ENCODE measurements at places on chromosomes 4 and X.
A peak's percentile ranks its signal among the peaks of the same experiment; 100 is the strongest.

DNA sequence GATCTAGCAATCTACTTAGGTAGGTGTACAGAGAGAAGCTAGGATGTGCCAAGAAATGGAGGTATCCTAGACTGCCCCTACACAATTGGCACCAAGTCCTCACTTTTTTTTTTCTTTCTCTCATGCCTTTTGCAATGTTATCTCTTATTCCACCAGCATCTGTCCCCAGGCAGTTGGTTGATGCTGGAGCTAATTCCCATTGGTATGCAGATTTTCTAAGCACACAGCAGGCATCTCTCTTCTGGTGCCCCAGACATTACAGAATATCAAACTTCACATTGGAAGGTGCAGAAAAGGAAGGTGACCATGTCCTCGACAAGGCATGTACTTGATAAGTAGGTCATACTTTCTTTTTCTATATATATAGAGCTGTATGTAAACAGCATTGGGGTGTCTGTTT lies 21.6 kb downstream of the LUZP4 start:
- H3K27me3 ChIP-seq = no peaks in the 10 kb centered on the region
- H3K36me3 ChIP-seq = no peaks in the 10 kb centered on the region
- H3K4me3 ChIP-seq = no peak overlapping the region
- DNase-seq = no peak
- no peaks in the 10 kb centered on the region for H3K4me1 ChIP-seq
- no peak overlapping the region for H3K27ac ChIP-seq

DNA sequence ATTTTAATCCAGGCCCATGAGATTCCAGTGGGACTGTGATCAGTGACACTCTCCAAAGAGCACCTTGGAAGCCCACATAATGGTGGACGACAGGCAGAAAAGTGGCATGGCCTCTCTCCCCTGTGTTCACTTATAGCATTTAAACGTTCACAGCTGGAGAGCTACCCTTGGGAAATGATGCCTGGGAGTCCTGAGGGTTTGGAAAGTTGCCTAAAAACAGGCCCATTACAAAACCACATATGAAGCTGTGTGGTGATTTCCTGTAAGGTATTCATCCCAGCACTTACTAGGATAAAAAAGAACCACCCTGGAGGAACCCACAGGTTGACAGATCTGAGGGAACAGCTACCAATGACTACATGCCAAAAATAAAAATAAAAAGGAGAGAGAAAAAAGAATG lies 193.2 kb downstream of the RASL11B start:
- no peaks in the 10 kb centered on the region for H3K36me3 ChIP-seq
- DNase-seq = peak; percentile 98

- H3K4me1 ChIP-seq = no peaks in the 10 kb centered on the region
- peak; percentile 8 for DNase-seq
- H3K27me3 ChIP-seq = no peaks in the 10 kb centered on the region
- no peak overlapping the region for H3K27ac ChIP-seq
- H3K4me3 ChIP-seq = no peak overlapping the region
Measured at GRCh38 chrX:48972220-48973164, 848 bp upstream of the KCND1 start.

DNA sequence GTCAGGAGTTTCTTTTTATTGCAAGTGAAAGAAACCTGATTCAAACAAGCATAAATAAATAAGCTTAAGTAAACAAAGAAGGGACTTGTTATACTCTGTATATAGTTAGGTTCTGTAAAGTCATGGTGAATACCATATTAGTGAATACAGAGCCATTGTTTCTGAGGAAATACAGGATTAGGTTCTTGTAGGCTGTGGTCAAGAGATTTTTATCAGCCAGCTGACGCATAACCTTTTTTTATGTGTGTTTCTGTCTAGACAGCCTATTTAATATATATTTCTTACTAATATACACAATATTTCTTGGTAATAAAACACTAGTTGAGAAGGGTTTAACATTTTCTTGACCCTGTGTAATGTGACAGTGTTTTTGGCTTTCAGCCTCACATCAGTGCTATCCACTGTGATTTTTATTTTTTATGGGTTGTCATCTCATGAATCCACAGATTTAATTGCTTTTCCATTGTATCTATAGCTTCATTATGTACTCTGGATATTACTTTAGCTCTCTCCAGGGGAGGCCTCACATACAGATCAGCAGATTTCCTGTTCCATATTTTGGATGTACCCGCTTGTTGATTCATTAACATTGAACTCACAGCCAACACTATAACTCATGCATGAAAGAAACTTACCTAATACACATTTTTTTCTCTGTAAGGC lies 8.0 kb downstream of the HERC3 start:
- no peaks in the 10 kb centered on the region for H3K36me3 ChIP-seq
- peak overlapping the region; percentile 13 for H3K4me3 ChIP-seq
- H3K4me1 ChIP-seq = peaks cover 28% of the 10 kb centered on the region
- H3K27me3 ChIP-seq = no peaks in the 10 kb centered on the region
- DNase-seq = peak; percentile 60

DNA sequence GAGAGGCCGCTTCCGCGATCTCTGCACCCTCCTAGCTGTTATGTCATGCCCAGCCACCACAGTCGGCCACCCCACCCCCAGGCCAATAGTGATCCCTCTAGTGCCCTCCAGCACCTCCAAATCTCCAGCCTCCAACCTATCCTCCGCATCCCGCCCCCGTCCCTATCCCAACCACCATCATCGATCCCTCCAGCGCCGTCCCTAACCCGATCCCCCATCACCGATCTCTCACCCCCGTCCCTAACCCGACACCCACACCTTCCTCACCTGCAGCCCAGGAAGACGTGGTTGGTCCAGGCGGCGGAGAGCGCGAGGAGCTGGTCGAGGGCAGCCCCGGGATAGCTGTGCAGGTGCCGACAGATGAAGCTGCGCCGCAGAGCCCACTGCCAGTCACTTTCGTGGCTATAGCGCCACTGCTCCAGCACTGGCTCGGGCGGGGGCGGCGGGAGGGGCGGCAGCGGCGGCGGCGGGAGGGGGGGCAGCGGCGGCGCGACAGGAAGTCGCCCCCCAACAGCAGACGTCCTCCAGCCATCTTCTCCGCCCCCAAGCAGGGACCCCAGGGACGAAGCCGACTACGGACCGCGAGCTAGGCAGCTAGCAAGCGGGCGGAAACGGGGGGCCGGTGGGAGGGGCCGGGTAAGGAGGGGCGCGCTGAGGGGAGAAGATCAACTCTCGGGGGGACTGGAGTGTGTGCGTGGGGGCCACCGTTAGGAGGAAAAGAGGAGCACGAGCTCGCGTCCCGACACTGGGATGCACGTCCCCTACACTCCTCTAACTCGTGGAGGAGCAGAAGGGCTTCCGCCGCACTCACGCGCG lies 552 bp downstream of the NKRF start:
- peak overlapping the region; percentile 77 for H3K4me3 ChIP-seq

GRCh38 chrX:7059214-7059838 lies 88.2 kb upstream of the STS start:
- DNase-seq = no peak
- peaks cover 5% of the 10 kb centered on the region for H3K4me1 ChIP-seq
- H3K4me3 ChIP-seq = no peak overlapping the region
- H3K27me3 ChIP-seq = no peaks in the 10 kb centered on the region
- no peak overlapping the region for H3K27ac ChIP-seq

- H3K27me3 ChIP-seq = no peaks in the 10 kb centered on the region
- H3K27ac ChIP-seq = no peak overlapping the region
- H3K36me3 ChIP-seq = no peaks in the 10 kb centered on the region
- no peak for DNase-seq
- H3K4me3 ChIP-seq = no peak overlapping the region
Measured at GRCh38 chr4:157072002-157072401, 3.9 kb upstream of the GLRB start.

GRCh38 chr4:166839615-166840251 lies 394.6 kb downstream of the SPOCK3 start:
- no peaks in the 10 kb centered on the region for H3K4me1 ChIP-seq
- no peaks in the 10 kb centered on the region for H3K36me3 ChIP-seq
- no peak overlapping the region for H3K4me3 ChIP-seq
- H3K27me3 ChIP-seq = no peaks in the 10 kb centered on the region
- no peak overlapping the region for H3K27ac ChIP-seq

DNA sequence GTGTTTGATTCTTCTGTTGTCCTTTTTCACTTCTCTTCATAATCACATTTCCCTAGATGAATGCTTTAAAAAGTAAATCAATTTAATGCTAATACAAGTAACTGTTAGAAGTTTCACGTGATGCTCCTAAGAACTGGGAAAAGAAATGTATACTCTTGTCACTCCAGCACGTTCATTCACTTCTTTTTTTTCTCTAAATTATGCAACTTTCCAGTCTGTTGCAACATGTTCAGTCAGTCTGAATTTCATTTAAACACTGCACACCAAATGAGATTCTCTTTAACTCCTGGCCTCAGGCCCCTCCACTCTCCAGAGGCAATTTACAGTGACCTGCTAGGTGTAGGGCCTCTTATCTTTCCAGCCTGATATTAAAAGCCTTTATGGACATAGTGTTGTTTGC lies 321.9 kb downstream of the HS3ST1 start:
- no peak for DNase-seq
- H3K4me1 ChIP-seq = no peaks in the 10 kb centered on the region
- no peak overlapping the region for H3K27ac ChIP-seq
- no peak overlapping the region for H3K4me3 ChIP-seq

DNA sequence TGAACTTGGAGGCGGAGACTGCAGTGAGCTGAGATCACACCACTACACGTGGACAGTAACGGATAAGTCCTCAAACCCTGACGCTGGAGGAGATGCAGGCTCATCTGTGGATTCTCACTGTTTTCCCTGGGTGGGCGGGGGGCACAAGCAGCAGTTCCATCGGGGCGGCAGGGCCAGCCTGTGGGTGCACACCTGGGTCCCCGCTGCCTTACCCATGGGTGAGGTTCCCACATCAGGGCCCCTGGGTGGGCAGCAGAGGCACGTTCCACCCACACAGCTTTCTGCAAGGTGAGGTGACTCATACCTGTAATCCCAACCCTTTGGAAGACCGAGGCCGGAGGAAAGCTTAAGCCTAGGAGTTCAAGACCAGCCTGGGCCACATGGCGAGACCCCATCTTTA lies 56.6 kb upstream of the MXD4 start:
- H3K27ac ChIP-seq = no peak overlapping the region
- H3K4me3 ChIP-seq = no peak overlapping the region
- H3K4me1 ChIP-seq = no peaks in the 10 kb centered on the region
- DNase-seq = no peak
- no peaks in the 10 kb centered on the region for H3K36me3 ChIP-seq
- no peaks in the 10 kb centered on the region for H3K27me3 ChIP-seq

DNA sequence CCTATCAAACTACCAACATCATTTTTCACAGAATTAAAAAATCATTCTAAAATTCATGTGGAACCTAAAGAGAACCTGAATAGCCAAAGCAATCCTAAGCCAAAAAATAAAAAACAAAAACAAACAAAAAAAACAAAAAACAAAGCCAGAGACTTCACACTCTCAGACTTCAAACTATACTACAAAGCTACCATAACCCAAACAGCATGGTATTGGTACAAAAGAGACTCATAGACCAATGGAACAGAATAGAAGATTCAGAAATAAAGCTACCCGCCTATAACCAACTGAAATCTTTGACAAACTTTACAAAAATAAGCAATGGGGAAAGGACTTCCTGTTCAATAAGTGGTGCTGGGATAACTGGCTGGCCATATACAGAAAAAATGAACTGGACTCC lies 152.3 kb upstream of the SMIM31 start:
- H3K4me3 ChIP-seq = no peak overlapping the region
- H3K27ac ChIP-seq = no peak overlapping the region
- no peaks in the 10 kb centered on the region for H3K27me3 ChIP-seq
- H3K36me3 ChIP-seq = no peaks in the 10 kb centered on the region
- no peak for DNase-seq

GRCh38 chr4:185290018-185290607 lies 80.7 kb downstream of the SNX25 start:
- H3K4me3 ChIP-seq = no peak overlapping the region
- H3K36me3 ChIP-seq = no peaks in the 10 kb centered on the region
- H3K27me3 ChIP-seq = no peaks in the 10 kb centered on the region

GRCh38 chrX:38859602-38860001 lies 58.3 kb downstream of the MID1IP1 start:
- no peaks in the 10 kb centered on the region for H3K27me3 ChIP-seq
- DNase-seq = no peak
- no peak overlapping the region for H3K4me3 ChIP-seq

Data from SJCRH30 (cell line).